Uterus (tissue), 4 donors: ENCODE measurements at places on chromosomes 2 and 18.

GRCh38 chr18:6868033-6868432 lies 138.5 kb downstream of the ARHGAP28 start:
- no peak for DNase-seq

GRCh38 chr2:204566439-204566838 lies 21.2 kb downstream of the PARD3B start:
- DNase-seq = no peak

- DNase-seq = no peak
Measured at GRCh38 chr2:8872821-8873432, 35.5 kb upstream of the KIDINS220 start.

DNA sequence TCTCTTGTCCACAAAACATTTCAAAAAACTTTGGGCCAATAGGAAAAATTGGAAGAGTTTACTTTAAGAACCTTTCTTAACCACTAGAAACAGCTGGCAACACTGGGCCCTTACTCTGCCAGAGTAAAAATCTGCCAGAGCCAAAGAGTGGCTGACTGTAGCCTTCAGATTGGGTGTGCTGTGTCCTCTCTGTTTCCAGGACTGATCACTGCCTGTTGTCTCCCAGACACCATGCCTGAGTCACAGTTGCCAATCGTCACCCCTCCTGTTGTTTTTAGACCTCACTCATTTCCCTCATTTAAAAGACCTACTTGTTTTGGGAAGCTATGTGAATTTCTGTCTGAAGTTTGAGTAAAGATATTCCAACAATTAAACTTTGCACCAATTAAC lies 159.1 kb downstream of the PPP1R1C start:
- no peak for DNase-seq

DNA sequence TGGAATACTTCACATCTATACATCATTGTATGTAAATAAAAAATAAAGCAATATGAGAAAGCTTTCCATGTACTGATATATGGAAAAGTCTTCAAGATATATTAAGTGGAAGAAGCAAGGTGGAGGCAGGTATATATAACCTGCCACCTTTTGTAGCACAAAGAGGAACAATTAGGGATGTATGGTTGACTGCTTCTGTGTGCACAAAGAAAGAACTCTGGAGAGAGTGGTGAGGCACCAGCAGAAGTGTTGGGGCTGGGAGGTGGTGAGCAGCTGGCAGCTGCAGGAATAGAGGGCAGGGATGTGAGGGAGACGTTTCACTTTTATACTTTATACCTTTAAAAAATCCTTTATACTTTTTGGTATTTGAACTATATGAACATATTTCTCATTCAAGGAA lies 26.1 kb downstream of the KIF5C start:
- DNase-seq = no peak

DNA sequence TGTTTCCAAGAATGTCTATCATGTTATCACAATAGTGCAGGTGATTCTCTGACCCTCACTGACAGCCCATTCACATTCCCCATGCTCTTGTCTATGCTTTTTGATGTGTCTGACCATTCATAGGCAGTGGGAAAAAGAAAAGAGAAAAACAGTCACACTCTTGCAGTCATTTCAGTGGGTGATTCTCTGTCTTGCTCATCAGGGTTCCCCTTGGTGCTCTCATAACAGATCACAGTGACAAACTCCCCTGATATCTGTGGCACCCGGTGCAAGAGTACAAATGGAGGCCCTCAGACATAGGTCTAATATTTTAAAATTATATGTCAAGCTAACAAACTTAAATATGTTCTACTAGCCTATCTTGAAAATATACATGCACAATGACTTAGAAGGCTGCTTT lies 72.7 kb upstream of the PPP1CB start:
- no peak for DNase-seq

- no peak for DNase-seq
Measured at GRCh38 chr2:56084111-56084901, 99.5 kb upstream of the CCDC85A start.
